ENCODE measurements at places on chromosomes 1 and 21.

DNA sequence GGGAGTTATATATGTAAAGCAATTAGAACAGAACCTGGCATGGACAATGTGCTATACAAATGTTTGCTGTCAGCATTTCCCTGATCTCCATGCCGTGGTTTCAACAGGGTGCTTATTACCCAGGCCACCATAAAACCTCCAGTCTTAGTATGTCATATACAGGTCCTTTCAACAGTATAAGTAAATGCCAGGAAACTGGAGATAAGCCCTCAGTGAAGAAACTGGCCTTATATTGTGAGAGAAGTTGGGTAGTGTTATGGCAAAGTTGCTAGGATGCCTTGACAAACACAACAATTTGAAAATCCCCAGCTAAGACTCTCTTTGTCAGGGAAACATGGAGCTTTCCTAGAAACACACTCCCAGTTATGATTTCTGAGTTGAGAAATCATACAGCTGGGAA lies 850.2 kb upstream of the ADAMTS5 start:
- no peak for DNase-seq

DNA sequence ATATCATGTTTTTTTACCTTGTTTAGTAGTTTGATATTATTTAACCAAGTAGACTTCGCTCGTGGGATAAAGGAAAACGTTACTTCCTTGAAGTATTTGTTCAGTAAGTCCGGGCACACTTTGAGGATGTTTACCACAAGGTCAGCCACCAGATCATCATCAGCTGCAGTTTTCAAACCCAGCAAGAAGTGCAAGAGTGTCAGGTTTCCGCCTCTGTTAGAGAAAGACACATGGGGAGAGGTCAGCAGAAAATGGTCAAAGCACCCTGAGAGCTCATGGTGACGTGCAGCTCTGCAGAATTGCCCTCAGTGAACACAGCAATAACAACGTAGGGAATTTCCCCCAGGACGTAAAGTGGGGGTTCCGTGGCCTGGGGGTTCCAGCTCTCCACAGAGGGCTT lies 24.4 kb downstream of the URB1 start:
- DNase-seq: peak; percentile 60

- DNase-seq: peak; percentile 82
Observed at GRCh38 chr1:56525489-56526041, 53.8 kb downstream of the PLPP3 start.

GRCh38 chr1:158035014-158035413 lies 41.6 kb downstream of the KIRREL1 start:
- no peak for DNase-seq

GRCh38 chr1:201791051-201791778 lies 37.7 kb upstream of the IPO9 start:
- DNase-seq: peak; percentile 80

DNA sequence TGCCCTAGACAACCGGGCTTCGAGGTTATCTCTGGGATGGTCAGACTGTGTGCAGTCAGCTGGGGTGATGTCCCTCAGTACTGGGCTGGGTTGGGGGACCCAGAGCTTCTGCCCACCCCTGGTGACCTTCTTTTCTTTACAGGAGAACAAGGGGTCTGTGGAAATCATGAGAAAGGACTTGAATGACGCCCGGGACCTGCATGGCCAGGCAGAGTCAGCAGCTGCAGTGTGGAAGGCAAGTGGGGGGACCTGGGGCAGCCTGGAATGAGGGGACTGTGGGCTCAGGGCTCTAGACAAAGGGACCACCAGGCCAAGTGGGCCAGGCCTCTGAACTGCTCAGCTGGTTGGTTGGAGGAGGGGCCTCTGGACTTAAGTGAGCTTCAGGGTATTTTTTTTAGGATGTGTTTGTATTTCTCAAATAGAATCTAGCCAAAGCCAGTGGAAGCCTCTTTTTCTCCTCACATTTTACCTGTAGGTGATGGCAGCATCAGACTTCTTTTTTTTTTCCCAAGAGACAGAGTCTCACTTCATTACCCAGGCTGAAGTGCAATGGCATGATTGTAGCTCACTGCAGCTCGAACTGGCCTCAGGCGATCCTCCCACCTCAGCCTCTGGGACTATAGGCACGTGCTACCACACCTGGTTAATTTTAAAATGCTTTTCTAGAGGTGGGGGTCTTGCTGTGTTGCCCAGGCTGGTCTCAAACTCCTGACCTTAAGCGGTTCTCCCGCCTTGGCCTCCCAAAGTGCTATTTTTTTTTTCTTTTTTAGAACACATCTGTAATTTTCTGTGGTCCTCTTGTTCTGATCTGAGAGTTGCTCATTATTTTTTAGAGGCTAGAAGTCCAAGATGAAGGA lies 1.9 kb downstream of the RNF187 start:
- DNase-seq: no peak

GRCh38 chr1:53339736-53340635 lies 12.1 kb upstream of the LRP8 start:
- DNase-seq: no peak

- peak; percentile 68 for DNase-seq
Observed at GRCh38 chr1:94898491-94899385, 28.2 kb downstream of the CNN3 start.

- no peak for DNase-seq
Observed at GRCh38 chr1:230916587-230917283, 48.4 kb upstream of the C1orf198 start.

DNA sequence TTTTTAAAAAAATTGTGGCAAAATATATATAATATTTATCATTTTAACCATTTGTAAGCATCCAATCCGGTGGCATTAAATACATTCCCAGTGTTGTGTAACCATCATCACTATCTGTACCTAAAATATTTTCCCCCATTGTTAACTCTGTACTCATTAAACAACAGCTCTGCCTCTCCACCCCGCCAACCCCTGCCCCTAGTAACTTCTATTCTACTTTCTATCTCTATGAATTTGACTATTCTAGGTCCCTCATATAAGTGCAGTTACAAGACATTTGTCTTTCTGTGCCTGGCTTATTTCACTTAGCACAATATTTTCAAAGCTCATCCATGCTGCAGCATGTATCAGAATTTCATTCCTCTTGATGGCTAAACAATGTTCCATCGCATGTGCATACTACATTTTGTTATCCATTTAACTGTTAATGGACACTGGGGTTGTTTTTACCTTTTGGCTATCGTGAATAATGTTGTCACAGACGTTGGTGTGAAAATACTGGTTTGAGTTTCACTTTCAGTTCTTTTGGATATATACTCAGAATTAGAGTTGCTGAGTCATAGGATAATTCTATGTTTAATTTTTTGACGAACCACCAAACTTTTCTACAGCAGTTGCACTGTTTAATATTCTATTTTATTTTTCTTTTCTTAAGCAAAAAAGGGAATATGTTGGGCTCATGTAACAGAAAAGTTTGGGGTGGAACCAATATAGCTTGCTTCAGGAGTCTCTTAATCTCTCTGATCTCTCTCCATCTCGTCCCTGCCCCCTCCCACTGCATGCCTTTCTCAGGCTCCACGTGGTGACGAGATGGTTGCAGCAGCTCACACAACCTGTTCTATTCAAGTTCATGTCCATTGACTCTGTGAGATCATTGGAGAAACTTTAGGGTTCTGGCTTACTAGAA lies 25.2 kb upstream of the RCAN1 start:
- DNase-seq: no peak

GRCh38 chr1:91579658-91580228 lies 79.1 kb downstream of the CDC7 start:
- DNase-seq: no peak

DNA sequence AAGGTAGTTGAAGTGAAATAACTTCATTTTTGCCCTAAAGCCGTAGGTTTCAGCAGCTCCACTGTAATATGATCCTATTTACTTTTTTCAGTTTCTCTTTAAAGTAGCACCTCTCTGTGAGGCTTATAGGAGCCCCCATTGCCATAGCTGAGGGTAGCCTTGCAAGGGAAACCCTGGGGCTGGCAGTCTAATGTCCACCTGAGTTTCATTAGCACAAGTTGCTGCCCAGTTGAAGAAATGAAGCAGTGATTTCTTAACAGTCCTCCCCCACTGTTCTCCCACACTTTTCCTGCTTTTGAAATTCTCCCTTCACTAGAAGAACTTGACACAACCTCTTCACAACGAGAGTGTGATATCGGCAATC lies 1.5 kb downstream of the HMCN1 start:
- DNase-seq: no peak

DNA sequence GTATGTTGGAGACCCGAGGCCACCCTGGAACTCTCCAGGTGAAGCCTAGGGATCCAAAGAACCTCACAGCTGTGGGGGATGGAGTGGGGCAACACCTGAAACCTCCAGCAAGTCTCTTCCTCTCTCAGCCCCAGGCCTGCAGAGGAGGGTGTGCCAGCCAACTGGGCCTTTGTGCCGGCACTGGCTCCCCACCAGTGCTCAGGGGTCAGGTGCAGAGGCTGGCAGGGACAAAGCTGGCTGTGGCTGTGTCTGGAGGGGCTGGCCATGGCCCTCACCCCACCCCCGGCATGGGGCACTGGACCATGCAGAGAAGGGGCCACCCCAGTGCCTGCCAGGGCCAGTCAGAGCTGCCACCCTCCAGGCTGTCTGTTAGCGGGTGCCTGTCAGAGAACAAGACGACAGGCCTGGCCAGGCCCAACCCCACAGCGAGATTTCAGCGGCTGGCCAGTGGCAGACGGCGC lies 3.9 kb downstream of the COL18A1 start:
- no peak for DNase-seq

- DNase-seq: no peak
Observed at GRCh38 chr21:28423521-28424190, 569.0 kb downstream of the LTN1 start.

DNA sequence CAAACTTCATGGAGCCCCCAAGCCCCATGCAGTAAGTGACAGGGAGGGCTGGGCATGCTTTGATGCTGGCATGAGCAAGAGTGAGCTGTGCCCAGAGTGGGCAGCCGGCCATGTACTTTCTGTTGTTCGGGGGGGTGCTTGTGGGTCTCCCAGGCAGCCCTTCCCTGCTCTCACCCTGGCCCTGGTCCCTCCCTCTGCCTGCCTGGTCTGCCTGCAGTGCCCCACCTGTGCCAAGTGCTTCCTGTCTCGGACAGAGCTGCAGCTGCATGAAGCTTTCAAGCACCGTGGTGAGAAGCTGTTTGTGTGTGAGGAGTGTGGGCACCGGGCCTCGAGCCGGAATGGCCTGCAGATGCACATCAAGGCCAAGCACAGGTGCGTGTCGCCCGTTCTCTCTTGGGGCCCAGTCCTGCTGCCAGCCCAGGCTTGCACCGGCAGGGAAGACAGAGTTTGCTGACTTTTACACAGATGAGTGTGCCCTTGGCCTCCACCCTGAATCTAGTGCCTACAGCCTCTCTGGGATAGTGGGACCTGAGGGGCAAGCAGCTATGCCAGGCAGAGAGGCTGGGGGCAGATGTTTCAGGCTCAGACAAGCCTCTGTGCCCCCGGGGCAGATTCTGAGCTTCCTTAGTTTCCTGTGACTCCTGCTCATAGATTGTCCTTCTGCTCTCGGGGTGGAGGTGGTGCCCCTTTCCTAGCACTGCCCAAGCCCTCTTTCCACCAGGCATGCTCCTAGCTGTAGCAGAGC lies 7.6 kb downstream of the ZBTB48 start:
- DNase-seq: peak; percentile 56

GRCh38 chr1:33182401-33182841 lies 578 bp upstream of the TRIM62 start:
- DNase-seq: peak; percentile 66

DNA sequence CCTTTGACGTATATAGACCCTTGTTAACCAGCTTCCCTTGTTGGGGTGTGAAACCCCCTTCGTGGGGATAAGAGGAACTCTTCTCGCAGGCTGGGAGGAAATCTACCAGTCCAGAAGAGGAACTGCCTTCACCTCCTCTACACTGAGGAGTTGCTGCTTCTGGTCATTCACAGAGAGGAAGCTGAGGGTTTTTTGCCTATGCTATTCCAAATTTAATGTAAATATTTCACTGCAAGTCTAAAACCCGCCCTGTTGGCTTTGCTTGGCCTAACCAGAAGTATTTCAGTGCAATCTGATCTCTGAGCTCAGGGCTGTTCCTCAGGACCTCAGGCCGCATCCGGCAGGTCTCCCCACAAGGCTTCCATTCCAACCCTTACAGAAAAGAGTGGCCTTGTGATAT lies 150.1 kb downstream of the HIVEP3 start:
- no peak for DNase-seq

DNA sequence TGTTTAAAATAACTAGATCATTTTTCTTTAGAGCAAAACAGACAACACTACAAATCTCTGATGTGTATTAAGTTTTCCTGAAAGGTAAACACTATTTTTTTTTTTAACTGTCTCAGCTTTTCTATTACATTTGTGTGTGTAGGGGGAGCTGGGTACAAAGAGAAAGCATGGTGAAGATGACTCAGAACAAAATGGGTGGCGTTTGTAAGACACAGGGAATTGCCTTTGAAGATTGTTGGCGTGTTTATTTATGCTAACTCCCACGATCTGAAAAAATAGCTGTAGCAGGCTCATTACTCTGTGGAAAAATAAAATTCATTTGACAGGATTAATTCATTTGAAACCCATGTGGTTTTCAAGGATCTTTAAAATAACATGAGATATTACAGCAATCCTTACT lies 285.1 kb downstream of the RYR2 start:
- DNase-seq: no peak

- peak; percentile 12 for DNase-seq
Observed at GRCh38 chr1:199859491-199859933, 168.0 kb upstream of the NR5A2 start.

DNA sequence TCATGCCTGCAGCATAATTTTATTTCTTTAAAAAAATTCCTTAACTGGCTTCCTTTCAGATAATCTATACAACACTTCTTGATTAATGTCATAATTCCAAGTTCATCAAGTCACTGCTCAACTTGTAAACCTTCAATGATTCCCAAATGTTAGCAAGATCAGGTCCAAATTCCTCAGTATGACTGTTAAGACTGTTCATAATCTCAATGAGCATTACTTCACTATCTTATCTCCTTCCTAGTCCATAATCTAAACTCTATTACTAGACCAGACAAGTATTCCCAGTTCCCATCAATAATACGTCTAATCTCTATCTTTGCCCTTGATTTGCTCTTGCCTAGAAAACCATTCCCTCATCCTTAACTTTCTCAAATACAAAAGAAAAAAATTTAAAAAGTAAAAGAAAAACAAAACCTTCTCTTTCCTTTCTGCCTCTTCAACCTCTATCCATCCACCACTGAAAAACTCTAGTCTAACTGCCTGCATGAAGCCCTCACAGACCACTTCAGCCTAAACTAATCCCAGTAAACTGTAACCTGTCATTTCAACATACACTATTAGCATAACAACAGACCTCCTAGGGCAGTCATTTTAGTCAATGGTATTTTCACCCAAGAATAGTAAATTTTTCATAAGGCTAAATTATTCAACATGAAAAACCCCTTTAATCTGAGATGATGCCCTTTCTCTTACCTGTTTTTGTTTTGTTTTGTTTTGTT lies 15.5 kb downstream of the LUZP1 start:
- DNase-seq: no peak

DNA sequence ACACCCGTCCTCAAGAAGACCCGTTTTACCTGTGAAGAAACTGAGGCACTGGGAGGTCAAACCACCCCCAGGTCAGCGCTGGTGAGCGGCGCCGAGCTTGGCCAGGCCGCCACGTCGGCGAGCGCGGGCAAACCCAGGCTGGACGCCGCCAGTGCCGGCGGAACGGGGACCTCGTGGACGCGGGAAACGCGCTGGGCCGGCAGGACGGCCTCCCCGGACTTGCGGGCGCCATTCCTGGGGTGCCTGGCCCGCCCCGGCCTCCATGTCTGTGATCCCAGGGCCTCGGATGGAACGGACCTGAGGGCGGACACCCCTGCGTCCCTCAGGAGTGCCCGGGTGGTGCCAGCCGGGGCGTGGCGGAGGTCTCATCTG lies 764 bp upstream of the SUMO3 start:
- DNase-seq: no peak

Measured in myocyte (in vitro differentiated cells).